ENCODE measurements at places on chromosomes 5 and 9. TPM values are rescaled to one million over a fixed set of nuclear protein-coding genes. Genes with fewer than 3 reads are reported as not detected.

Gene ARHGEF39
- 27.2 TPM for total RNA-seq

GRCh38 chr9:126367616-126368015, 41.0 kb downstream of the MVB12B start:
- peaks cover 22% of the 10 kb centered on the region for H3K4me1 ChIP-seq
- no peak overlapping the region for H3K4me3 ChIP-seq
- DNase-seq = no peak
- H3K36me3 ChIP-seq = peaks cover 24% of the 10 kb centered on the region
- no peaks in the 10 kb centered on the region for H3K27me3 ChIP-seq

DNA sequence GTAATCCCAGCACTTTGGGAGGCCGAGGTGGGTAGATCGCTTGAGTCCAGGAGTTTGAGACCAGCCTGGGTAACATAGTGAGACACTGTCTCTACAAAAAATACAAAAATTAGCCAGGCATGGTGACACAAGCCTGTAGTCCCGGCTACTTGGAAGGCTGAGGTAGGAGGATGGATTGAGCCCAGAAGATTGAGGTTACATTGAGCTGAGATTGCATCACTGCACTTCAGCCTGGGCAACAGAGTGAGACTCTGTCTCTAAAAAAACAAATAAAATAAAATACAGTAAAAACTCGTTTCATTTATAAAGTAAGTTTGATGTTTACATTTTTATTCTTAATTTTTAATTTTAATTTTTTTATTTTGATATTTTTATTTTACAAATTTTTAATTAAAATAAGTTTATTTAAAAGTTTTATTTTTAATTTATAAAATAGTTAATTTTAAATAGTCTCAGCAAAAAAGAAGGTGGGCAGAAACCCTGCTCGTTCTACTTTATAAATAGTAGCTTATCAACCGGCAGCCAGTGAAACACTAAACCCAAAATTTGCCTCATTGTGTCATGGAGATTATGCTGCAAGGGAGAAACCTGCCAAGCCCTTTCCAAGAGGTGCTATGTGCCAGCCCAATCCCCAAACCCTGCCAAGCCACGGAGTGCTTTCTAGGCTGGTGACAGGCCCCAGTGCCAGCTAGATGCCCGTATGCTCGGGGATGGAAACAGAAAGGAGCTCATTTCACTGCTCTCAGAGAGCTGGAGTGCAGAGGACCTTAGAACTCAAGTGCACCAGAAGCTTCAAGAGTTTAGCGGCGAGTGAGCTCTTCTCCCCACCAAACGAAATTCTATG, 38.9 kb downstream of the SERINC5 start:
- no peaks in the 10 kb centered on the region for H3K27me3 ChIP-seq
- no peaks in the 10 kb centered on the region for H3K36me3 ChIP-seq
- H3K4me3 ChIP-seq = no peak overlapping the region
- no peak overlapping the region for H3K27ac ChIP-seq
- H3K4me1 ChIP-seq = peaks cover 22% of the 10 kb centered on the region

GRCh38 chr9:38385896-38386295, 6.6 kb upstream of the ALDH1B1 start:
- H3K27me3 ChIP-seq = peaks cover 6% of the 10 kb centered on the region
- H3K27ac ChIP-seq = no peak overlapping the region
- peaks cover 23% of the 10 kb centered on the region for H3K4me1 ChIP-seq
- H3K4me3 ChIP-seq = no peak overlapping the region

- peaks cover 4% of the 10 kb centered on the region for H3K27me3 ChIP-seq
- DNase-seq = no peak
- H3K4me1 ChIP-seq = no peaks in the 10 kb centered on the region
- H3K27ac ChIP-seq = peak overlapping the region; percentile 50
- H3K36me3 ChIP-seq = no peaks in the 10 kb centered on the region
These were observed 34.9 kb downstream of the BARX1 start for GRCh38 chr9:93920131-93920800.

DNA sequence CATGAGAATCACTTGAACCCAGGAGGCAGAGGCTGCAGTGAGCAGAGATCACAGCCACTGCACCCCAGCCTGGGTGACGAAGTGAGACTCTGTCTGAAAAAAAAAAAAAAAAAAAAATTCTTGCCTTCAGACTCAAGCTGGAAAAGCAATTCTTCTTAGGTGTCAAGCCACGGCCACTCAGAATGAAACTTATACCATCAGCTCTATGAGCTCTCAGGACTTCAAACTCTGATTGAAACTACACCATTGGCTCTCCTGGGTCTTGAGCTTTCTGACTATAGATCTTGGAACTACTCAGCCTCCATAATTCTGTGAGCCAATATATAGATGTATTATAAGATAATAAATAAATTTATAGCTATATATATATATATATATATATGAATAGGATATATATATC, 12.9 kb upstream of the FGF10 start:
- H3K4me1 ChIP-seq = no peaks in the 10 kb centered on the region
- H3K27ac ChIP-seq = no peak overlapping the region
- H3K4me3 ChIP-seq = no peak overlapping the region
- no peaks in the 10 kb centered on the region for H3K36me3 ChIP-seq
- DNase-seq = no peak
